ENCODE measurements at places on chromosomes 5 and 9.

GRCh38 chr5:18281947-18282581 is 647.8 kb downstream of the TAF11L14 start:
- peak; percentile 66 for DNase-seq

DNA sequence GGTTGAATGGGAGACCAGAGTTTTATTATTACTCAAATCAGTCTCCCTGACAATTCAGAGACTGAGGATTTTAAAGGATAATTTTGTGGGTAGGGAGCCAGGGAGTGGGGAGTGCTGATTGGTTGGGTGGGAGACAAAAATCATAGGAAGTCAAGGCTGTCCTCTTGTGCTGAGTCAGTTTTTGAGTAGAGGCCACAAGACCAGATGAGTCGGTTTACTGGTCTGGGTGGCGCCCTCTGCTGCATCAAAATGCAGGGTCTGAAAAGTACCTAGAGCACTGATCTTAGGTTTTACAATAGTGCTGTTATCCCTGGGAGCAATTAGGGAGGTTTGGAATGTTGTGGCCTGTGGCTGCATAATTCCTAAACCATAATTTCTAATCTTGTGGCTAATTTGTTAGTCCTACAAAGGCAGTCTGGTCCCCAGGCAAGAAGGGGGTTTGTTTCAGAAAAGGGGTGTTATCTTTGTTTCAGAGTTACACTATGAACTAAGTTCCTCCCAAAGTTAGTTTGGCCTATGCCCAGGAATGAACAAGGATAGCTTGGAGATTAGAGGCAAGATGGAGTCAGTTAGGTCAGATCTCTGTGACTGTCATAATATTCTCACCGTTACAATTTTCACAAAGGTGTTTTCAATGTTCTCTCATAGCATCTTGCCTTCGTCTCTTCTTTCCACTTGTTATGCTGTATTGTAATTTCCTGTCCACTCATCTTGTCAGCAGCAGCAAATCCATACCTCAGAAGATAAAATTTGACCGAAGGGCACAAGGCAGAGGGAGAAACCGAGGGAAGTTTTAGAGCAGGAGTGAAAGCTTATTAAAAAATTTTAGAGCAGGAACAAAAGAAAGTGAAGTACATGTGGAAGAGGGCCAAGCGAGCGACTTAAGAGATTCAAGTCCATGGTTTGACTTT is 59.2 kb upstream of the CLINT1 start:
- DNase-seq, result peak; percentile 79

DNA sequence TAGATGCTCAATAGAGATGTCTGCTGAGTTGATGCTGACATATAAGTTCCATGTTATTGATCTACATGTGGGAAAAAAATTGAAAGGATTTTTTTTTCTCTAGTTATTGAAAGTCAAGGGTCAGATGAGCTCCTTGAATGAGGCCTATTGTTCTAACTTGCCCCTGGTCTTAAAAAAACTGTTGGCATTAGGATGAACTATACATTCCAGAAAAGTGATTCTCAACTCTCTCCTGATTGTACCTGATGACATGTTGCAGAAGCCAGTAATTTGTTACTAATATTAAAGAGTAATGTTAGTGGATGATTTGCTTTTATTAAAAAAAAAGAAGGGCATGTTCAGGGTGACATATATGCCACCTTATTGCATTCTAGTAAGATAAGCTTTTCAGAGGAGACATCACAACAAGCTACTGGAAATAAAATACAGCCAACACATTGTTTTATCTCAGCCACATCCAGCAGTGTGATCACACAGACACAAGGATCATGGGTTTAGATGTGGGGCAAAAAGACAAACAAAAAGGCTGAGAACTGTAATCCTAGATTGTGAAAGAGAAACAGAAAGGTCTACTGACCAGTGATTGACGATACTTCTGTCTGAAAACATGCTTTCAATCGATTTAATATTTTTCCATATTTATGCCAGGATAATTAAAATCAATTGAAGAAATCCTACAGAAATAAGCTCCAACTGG is 1314.1 kb upstream of the C9orf72 start:
- no peak for DNase-seq

- peak; percentile 52 for DNase-seq
These were observed 2.4 kb downstream of the FGFR4 start for GRCh38 chr5:177089127-177089526.

Measured in fibroblast of villous mesenchyme (primary cell).